ENCODE measurements at places on chromosomes 7 and 10.

GRCh38 chr7:47239931-47240421 is 341.9 kb downstream of the TNS3 start:
- no peak for DNase-seq

GRCh38 chr7:1388703-1389335 is 70.5 kb downstream of the MICALL2 start:
- no peak for DNase-seq

GRCh38 chr7:83925860-83926259 is 268.7 kb downstream of the SEMA3A start:
- DNase-seq, result no peak

GRCh38 chr10:21516242-21517131 is 9.0 kb downstream of the SKIDA1 start:
- peak; percentile 74 for DNase-seq

- DNase-seq, result no peak
These were observed 17.5 kb downstream of the CSGALNACT2 start for GRCh38 chr10:43155741-43156140.

DNA sequence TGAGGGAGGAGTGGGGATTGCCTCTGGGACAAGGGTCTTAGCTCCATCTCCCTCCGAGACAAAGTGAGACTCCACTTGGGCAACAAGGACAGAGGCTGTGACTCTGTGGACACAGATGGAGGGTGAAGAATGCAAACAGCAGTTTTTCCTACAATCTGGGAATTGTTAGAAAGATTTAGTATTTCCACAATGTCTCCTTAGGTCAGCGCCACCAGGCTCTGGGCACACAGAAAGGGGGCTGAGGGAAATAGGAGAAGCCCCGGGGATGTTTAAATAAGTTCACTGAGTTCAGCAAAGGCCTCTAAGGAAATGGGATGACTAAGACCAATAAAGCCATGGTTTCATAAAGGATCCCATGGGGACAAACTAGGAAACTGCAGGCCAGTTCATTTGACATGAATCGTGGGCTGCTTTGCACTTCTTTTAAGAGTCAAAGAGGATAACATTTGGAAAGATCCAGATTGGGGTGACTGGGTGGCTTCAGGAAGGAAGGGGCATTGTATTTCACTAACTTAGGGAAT is 219.8 kb upstream of the GLI3 start:
- no peak for DNase-seq

GRCh38 chr10:47222461-47222860 is 77.5 kb upstream of the GDF10 start:
- DNase-seq, result no peak

DNA sequence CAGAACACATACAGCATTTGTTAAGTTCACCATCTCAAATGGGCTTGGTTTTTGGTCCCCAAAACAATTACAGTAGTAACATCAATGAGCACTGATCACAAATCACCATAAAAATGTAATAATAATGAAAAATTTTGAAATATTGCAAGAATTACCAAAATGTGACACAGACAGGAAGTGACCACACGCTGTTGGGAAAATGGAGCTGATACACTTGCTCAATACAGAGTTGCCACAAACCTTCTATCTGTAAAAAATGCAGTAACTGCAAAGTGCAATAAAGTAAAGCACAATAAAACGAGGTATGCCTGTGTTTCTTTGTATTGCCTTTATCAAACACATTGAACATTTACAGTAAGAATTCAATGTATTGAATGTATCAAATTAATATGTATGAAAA is 262.7 kb downstream of the CTNNA3 start:
- no peak for DNase-seq

DNA sequence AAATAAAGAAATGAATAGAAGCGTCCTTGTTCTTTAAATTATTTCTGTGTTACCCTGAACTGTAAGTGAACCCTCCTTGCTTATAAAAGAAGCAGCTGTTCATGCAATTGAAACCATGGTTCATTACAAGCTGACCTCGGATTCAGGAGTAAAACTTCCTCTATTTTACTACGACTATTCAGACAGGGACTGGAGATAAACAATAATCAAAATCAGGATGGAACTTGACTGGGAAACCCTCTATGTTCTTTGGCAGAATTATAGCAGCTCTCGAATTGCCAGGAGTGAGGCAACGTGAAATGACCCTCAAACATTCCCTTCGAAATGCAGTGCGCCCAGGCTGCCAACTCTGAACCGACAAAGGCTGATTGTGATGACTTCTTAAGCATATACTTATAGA is 172.1 kb downstream of the CYP26A1 start:
- no peak for DNase-seq

Data from B cell (primary cell).